Stimulated activated CD8-positive, alpha-beta memory T cell treated with anti-CD3 and anti-CD28 coated beads, Interleukin-15, amount 100 ng/mL, for 48 hours (primary cell): ENCODE measurements at places on chromosomes 3 and 15.

- no peak for DNase-seq
Observed at GRCh38 chr3:123341-123740, 73.2 kb upstream of the CHL1 start.

DNA sequence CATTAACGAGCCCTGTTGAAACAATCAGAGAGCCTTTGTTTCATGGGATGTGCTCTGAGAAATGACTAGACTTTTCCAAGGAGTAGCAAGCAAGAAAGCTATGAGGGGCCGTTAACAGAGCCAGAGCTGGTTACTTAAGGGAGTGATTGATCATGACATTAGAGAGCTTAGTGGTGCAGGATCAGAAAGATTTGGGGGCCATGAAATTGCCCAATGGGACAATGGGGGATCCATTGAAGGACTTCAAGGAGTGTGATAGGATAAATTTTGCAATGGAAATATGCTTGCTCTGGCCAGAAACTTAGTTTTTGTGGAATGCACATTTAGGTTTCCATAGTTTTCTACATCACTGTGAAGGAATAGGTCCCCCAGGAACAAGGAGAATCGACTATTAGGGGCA is 45.6 kb downstream of the LRRC3B start:
- DNase-seq = no peak

DNA sequence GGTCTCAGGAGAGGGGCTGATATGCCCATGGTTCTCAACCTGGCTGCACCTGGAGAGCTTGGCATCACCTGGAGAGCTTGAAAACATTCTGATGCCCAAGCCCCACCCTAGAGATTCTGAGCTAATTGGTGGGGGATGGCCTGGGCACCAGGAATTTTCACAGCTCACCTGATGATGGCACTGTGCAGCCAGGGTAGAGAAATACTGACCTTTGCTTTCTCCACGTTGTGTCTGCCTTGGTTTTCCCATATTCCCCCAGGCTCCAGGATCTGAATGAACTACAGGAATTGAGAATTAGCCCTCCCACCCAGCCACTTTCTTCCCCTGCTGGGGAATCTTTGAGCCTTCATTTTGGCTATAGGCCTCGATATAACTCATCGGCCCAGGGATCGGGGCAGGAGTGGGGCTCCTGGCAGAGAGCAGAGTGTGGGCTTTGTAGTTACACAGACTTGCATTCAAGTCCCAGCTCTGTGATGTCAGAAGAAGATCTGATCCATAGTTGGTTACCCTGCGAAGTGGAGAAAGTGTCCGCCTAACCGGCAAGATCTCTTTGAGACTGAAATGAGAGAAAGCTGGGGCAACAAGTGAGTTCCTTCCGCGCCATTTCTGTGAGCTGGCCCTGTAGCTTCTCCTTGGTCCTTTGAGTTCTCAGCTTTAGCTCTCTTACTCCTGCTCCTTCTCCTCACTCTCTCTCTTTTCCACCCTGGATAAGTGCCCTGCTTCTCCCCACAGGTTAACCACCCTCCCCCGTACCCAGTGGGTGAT is 33.1 kb upstream of the UBE2Q2 start:
- no peak for DNase-seq

DNA sequence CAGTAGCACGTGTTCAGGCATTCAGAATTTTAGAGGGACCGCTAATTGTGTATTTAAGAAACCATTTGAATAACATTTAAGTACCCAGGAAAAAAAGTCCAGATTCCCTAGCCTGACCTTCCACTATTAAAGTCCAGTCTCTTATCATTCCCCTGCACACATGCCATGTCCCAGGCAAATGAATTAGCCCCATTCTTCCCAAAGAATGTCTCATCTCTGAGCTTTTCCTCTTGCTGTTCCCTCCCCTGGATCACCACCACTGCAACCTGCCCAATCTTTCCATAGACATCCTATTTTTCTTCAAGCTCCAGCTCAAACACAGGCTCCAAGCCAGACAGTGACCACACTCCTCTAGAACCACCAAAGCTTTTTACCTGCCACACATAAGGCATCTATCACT is 25.9 kb downstream of the PLD1 start:
- DNase-seq = no peak

- DNase-seq = no peak
Observed at GRCh38 chr15:76625267-76625666, 279.9 kb downstream of the SCAPER start.

- DNase-seq = no peak
Observed at GRCh38 chr3:194267744-194268653, 83.1 kb downstream of the CPN2 start.

DNA sequence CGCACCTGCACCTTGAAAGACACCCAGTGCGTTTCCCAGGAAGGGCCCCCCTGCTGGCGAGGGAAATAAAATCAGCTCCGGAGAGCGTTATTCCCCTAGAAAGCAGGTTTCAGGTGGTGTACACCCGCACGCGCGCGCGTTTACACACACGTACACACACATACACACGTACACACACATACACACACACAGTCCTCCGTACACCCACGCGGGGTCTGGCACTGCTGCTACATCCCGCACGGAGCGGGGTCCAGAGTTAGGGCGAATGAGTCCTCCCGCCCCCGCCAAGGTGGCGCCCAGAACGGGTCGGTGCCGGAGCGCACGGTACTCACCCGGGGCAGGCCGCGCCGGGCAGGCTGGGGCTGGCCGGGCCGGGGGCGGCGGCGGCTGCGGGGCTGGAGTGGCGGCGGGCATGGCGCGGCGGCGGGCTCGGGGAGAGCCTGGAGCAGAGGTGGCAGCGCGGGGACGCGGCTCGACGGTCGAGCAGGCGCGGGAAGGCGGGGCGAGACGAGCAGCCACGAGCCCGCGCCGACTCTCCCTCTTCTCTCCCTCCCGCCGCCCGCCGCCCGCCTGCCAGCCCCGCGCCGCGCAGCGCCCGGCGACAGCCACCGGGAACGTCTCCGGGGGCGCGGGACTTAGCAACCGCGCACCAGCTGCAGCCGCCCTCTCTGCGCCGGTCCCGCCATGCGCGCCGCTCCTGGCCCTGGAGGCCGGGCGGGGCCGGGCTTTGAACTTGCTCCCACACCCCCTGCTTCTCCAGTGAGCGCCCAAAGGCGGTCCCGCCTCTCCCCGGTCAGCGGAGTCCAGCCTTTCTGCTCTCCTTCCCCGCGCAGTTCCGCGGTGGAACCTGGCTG is at the start of gene DCLK3:
TSS of gene DCLK3 (minus strand) at position 704 of the 854 bp plus-strand sequence. CDS start at position 414, 290 bp downstream.
- no peak for DNase-seq

GRCh38 chr3:37944391-37944842 is 46.2 kb upstream of the VILL start:
- no peak for DNase-seq
